Stimulated activated CD4-positive, alpha-beta T cell treated with anti-CD3 and anti-CD28 coated beads, TNF-alpha, amount 100 ng/mL, for 1 hour (primary cell): ENCODE measurements at places on chromosomes 5 and 9.

DNA sequence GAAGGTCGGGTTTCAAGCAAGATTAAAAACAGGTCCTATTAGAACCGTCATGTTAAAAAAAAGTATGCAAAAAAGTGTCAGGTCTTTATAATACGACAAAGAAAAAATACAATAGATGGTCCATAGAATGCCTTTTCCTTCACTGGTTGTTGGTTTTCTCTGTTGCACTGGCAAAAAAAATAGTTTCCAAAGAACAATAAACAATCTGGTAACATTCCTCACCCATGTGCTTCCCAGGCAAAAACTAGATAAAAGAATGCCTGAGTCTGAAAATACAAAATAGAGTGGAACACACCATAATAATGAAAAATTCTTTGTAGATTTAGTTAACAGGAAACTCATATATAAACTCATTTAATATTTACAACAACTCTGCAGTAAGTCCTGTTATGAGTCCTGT is 590.0 kb upstream of the DMAC1 start:
- DNase-seq: no peak

DNA sequence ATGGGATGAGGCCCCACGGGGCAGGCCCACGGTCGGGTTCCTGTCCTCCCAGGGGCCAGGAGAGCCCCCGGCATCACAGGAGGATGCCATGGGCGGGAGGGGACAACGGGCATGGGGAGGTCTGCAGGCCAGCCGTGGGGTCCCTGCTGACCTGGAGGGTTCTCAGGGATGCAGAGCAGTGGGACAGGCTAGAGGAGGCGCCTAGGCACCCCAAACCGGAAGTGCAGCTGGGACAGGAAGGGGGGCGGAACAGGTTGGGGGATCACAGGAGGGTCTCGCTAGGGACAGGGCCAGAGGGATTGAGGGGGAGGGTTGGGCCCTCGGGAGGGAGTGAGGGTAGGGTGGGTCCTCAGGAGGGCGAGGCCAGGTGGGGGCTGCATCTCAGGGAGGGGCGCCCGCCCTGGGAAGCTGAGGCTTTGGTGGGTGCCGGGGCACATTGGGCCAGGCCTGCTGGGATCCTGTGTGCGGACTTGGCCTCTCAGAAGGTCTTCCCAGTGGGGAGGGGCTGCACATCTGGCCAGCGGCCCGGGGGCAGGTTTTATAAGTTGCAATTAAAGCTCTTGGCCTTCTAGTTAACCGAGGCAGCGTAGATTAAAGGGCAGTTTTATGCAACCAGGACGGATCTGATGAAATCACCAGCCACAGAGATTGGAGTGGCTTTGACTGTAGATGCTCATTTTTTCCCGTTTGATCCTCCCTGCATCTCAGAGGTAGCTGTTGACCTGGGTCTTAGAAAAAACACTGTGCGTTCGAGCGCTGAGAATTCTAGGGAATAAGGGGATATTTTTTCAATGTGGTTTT is 20.1 kb downstream of the NKD2 start:
- no peak for DNase-seq

GRCh38 chr5:82374637-82375036 is 96.5 kb upstream of the RPS23 start:
- no peak for DNase-seq

- no peak for DNase-seq
Measured at GRCh38 chr9:79673614-79674013, 101.8 kb downstream of the TLE4 start.

GRCh38 chr5:171544913-171545765 is 125.7 kb downstream of the FGF18 start:
- no peak for DNase-seq

GRCh38 chr9:26462751-26463150 is 429.9 kb downstream of the CAAP1 start:
- no peak for DNase-seq

DNA sequence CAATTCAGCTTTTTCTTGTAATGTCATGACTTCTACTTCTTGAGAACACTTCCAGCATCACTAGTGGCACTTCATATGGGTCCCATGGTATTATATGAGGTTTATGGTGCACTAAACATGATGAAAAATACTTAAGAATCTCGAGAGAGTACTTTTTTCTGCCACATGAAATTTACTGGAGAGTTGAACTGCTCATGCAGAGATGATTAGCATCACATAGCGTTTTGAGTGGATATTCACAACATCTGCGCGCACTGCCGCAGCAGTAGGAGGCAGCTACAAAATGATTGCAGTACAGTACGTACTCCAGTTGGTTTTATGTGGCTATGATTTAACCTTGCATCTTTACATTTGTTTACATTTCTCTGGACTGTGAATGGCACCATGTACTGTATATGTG is 14.7 kb downstream of the RAD1 start:
- no peak for DNase-seq

DNA sequence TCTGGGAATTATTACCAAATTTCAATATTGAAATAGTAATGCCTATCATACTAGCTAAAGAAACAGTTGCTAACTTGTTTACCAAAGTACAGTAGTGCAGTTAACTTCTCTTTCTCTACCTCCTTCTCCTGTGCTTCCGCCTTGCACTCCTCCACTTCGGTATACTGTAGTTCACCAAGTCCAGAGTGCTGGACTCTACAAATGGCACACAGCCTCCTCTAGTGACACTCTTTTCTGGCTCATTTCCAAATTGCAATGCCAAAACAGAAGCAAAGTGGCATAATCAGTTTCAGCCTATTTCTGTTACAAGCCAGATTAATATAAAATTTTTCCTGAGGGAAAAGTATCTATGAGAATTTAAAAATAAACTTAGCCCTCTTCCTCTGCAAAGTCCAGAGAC is 86.0 kb upstream of the RASGRF2 start:
- DNase-seq: no peak

- no peak for DNase-seq
Measured at GRCh38 chr5:20445326-20445860, 457.4 kb upstream of the CDH18 start.

DNA sequence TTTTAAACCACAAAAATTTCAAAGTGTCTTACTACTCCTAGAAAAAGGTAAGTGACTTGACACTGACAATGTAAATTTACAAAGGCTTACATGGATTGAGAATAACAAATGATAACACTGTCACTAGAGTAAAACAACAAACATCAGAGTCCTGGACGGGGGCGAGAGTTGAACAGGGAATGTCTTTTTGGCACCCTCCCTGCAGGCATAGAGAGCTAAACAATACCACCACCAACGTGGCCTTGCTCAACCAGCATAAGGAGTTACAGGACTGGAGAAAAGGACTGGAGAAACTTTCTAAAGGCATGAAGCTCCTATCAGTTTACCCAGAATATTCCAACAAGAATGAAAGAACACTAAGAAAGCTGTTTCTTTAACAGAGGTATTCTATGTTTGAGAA is 55.3 kb downstream of the PTBP3 start:
- no peak for DNase-seq

- DNase-seq: no peak
Measured at GRCh38 chr5:53970475-53970874, 339.9 kb downstream of the ARL15 start.

DNA sequence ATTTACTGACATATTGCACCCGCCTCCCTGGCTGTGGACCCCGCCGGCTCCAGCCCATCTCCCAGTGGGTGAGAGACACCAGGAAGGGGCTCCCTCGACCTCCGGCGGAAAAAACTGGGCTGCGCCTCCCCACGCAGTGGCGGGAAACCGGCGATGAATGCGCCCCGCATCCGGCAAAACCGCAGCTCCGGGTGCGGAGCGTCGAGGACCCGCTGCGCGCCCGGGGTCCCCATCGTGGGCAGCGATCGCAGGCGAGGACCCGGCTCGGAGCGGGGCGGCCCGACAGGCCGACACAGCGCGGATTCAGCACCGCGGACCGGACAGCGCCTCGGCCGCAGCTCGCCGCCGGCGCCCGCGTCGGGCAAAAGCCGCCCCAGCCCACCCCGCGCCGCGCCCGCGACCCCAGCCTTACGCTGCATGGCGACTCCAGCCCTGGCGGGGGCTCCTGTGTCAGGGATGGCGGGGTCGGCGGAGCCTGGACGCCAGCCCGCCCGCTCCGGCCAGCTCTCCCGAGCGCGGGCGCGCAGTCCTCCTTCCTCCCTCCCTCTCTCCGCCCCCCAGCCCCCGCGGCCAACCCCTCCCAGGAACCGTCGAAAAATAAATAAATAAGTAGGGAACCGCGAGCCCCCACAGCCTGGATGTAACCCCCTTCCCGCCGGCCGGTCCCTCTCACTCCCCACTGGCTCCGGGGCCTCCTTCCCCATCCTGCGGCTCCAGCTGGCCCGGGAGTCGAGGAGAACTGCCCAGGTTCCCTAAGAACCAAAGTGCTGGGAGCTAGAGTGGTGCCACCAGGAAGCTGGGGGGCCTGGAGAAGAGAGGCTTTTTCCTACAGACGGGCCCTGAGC is 3.1 kb downstream of the LHX3 start:
- no peak for DNase-seq

DNA sequence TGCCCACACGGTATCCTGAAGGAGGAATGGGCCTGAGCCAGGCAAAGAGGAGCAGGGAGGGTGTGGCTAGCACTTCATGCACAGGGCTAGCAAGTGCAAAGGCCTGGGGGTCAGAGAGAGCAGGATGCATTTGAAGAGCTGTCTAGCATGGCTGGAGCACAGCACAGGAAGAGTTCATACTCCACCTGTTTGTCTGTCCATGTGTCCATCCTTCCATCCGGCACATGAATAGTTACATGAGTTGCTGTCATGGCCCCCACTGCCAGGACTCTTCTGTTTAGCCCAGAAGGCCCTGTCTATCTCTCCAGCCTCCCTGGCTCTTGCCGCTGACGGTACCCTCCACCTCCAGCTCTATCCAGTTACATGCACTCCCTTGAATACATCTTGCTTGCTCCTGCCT is 17.1 kb downstream of the RGS3 start:
- DNase-seq: no peak

DNA sequence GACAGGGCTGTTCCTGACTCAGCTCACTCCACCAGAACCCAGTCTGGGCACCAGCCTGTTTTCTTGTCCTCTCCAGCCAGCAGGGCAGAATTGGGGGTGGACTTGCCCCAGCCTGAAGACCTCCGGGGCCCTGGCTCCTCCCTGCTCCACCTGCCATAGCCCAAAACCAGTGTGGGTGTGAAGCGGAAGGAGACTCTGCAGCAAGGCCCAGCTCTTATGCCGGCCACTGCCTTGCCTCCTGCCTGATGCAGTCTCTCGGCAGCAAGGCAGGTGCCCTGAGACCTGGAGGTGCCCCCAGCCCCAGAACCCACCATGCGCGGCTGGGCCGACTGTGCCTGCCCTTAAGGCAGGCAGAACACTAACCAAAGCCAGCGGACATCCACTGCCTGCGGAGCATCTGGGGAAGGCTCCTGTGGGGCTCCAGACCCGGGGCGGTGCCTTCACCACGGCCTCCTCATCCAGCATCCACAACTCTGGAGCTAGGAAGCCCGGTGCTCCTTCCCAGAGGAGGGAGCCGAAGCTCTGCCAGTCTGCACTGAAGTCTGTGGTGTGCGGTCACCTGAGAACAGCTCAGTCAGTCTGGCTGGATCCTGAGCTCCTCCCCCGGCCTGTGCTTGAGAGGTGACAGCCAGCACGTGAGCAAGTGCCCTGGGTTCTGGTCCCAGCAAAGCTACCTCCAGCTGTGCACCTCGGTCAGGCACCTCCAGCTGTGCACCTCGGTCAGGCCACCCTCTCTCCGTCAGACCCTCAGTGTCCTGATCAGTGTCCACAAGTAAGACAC is 116.7 kb downstream of the ADAMTS2 start:
- no peak for DNase-seq

GRCh38 chr9:29625292-29625731 is 2052.0 kb upstream of the C9orf72 start:
- no peak for DNase-seq

DNA sequence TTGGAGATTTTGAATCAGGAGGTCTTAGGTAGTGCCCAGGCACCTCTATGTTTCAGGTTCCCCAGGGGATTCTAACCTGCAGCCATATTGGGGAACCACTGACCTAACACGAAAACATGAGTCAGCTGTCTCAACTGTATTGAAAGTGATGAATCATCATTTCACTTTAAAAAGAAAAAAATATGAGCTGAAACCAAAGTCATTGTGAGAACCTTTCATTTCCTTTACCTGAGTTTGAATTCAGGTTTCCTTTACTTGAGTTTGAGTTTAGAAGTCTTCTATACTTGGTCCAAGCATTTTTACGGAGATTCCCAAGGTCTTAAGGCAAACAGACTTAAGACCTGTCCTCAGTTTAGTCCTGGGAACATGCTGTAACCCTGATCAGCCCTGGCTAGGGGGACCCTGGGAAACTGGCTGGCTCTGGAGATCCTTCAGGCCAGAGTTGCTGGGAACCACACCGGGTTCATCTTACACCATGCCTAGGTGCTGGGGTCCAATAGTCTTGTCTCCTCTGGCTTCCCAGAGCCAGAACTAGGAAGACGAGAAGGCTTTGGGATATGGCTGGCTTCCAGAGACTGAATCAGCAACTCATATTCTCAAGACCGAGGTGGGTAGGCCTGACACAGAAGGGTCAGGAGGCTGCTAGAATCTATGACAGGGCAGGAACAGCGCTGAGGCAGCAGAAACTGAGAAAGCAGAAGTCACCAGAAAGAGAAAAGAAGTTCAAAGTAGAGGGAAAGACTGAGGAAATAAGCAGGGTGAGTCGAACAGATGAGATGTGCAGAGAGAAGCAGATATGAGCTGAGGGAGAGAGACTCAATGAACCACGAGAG is 16.4 kb upstream of the PDCD1LG2 start:
- no peak for DNase-seq

- no peak for DNase-seq
Measured at GRCh38 chr5:67030289-67031056, 166.1 kb downstream of the CD180 start.

- no peak for DNase-seq
Measured at GRCh38 chr9:7433508-7434292, 365.9 kb downstream of the DMAC1 start.

DNA sequence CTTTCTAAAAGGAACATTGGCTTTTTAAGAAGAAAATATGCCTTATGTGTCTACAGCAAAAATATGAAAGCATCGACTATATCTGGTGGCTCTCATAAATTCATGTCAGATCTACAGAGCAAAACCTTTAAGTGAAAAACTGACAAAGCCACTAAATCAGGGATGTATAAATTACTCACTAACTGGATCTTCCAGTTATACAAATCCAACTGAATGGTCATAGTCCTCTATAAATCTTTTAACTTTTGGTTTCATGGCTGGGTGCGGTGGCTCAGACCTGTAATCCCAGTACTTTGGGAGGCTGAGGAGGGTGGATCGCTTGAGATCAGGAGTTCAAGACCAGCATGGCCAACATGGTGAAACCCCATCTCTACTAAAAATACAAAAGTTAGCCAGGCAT is 29.2 kb upstream of the GZMA start:
- DNase-seq: no peak

- DNase-seq: no peak
Measured at GRCh38 chr5:92565673-92566072, 1015.3 kb downstream of the NR2F1-AS1 start.

DNA sequence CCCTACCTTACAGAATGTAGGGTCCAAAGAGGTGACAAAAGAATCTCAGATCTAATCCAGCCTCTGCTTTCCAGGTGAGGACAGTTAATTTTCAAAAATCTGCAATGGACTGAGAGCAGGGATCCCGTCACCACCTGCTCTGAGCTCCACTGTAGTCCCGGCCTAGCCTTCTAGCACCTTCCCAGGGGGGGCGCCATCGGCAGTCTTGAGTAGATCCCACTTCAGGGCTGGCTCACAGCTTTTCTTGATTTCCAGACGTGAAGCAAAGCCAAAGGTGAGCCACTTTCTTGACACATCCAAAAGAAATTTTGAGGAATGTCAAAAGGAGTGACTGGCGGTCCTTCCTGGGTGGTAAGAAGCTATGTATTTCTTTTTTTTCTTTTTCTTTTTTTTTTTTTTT is 114.1 kb downstream of the SYK start:
- peak; percentile 16 for DNase-seq
